Activated naive CD8-positive, alpha-beta T cell treated with anti-CD3 and anti-CD28 coated beads for 36 hours (primary cell): ENCODE measurements at places on chromosomes 2 and 18. TPM values are rescaled to one million over a fixed set of nuclear protein-coding genes. Genes with fewer than 3 reads are reported as not detected.
A peak's percentile ranks its signal among the peaks of the same experiment; 100 is the strongest.

GRCh38 chr2:236054125-236054524, 114.1 kb downstream of the GBX2 start:
- no peak for DNase-seq

DNA sequence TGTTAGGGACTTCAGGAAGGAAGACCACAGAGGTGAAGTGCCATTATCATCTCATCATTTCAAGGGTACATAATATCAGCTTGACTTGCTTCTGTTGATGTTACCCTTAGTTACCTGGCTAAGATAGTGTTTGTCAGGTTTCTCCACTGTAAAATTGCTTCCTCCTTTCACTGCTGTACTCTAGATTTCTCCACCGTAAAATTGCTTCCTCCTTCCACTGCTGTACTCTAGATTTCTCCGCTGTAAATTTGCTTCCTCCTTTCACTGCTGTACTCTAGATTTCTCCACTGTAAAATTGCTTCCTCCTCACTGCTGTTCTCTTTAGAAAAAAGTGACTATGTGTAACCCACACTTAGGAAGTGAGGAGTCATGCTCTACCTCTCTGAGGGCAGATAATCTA, 1460.3 kb downstream of the SUCLG1 start:
- DNase-seq = no peak

DNA sequence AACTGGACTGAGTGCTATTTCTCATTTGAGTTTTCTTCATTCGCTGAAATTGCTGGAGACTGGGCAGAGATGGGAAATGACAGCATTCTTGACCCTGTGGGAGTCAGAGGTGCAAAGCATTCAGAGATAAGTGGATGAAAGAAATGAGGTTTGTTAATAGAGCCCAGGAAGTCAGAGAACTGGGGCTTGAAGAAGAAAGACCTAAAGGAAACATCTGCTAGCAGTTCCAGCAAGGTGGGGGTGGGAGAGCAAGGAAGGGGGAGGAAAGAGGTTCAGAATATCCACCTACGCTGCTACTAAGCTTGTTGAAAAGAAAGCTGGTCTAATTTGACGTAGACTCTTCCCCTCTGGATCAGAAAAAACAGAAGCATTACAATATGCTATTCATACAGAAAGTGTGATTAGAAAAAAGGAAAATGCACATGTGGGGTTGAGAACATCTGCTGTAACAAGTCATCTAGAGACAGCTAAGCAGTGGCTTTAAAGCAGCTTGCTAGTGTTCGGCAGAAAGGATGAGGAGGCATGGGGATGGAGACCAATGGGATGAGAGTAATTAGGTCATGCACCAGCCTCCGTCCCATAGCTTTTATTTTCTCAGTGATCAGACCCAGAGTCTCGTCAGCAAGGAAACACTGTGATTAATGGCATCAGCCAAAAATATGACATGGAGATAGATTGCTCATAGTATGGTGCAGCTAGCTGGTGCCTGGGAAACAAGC, 29.7 kb downstream of the NAB1 start:
- peak; percentile 32 for DNase-seq

GRCh38 chr2:55887901-55888624, 35.5 kb downstream of the EFEMP1 start:
- DNase-seq = no peak

DNA sequence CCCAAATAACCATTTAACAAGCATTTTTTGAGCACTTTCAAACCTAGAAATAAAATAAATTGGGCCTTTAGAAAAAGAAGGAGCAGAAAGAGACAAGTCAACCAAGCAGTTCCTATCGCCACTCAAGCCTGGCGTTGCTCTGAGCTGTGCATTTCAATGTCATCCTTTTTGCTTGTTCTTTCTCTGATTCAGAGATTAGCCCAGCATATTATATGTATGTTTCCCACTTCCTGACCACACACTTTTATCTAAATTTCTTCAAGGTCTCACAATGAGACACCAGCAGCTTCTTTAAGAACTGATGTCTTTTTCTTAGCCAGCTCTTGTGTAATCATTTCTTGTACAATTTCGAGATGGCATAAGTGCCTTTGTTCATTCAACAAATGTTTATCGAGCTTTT, 344.5 kb upstream of the ID2 start:
- peak; percentile 12 for DNase-seq

DNA sequence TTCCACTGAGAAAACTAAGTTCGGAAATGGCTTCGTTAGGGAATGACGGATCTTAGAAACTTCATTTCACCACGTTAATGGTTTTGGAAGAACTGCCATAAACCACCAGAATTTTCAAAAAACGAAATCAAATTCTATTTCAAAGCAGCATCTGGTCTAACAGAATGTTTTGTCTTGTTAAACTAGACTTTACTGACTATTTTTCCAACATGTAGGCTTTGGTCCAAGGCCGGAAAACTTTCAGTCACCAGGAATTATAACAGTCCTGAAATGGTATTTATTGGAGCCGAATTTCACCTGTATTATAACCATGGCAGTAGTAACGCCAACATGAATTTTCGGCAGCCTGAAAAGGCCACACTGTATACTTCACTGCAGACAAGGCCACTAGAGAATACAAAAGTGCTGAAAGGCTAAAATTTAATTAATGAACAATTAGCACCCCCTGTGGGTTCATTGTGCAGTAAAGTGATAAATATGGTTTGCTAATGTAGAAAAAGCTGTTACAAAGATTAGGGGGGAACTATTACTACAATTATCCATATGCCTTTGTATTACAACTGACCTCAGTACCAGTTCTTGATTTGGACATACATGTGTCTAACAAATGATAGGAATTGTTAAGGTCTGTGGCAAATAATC, 116.4 kb downstream of the ZNF521 start:
- no peak for DNase-seq

GRCh38 chr18:59744271-59744721, 47.1 kb upstream of the CCBE1 start:
- DNase-seq = no peak

- DNase-seq = peak; percentile 30
Observed at GRCh38 chr2:37615804-37616676, 55.4 kb downstream of the CDC42EP3 start.

GRCh38 chr2:164620873-164621763, at the start of gene GRB14:
Gene GRB14 (minus strand): TSS chr2:164621482. CDS start chr2:164621309, 173 bp downstream.
- peak; percentile 4 for DNase-seq

The MOGAT1 gene
- total RNA-seq = not detected

- DNase-seq = no peak
Observed at GRCh38 chr2:109448207-109448606, 165.6 kb downstream of the SEPTIN10 start.

DNA sequence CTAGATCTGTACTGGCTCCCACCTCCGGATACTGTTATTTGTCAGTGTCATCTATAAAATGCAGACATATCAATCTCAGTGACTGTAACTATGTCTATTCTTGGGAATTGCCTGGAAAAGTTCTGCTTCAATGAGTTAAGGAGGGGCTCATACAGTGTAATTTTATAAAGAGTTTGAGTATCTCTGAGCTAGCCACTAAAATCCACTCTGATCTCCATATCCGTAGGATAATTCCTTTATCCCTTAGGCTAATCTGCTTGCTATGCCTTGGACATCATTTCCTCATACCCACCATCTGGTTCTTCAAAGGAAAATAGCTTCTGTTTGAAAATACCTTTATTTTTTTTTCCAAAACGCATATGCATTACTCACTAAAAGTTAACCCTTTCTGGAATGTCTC, 863.2 kb downstream of the SUCLG1 start:
- no peak for DNase-seq

- no peak for DNase-seq
Observed at GRCh38 chr2:238999291-238999741, 151.4 kb downstream of the TWIST2 start.

DNA sequence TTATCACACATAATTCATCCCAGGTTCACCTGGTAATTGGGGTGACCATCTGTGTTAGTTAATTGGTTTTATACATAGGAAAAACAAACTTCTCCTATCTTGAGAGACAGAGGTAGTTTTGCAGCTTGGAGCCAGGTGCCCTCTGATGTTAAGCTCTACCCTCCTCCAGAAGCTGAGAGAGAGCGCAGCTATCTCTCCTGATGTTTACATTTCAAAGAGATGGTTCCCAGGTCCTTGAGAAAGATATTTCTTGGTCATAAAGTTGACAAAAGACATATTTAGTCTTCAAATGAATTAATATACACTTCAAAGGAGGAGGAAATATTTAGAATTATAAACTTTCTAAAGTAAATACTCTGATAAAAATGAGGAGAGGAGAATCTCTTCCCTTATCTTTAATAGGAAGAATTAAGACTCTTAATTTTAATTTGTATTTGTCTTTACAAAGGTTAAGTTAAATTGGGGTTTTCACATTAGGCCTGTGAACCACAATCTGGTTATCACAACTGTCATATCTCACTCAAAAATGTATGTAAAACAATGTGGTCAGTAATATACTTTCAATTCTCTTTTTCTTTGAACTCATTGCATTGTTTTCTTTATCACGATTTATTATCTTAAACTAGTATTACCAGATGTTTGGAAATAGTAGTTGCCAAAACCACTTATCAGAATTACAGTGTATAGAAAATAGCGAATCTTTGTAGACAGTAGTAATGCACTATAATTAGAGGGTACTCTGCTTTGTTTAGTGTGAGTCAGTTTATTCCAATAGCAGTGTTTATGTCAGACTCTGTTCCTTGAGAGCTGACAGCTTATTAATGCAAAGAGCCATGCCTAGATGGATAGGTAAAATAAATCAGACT, 26.8 kb downstream of the SERPINB4 start:
- no peak for DNase-seq

- no peak for DNase-seq
Observed at GRCh38 chr2:18402-19271, 27.7 kb downstream of the FAM110C start.

DNA sequence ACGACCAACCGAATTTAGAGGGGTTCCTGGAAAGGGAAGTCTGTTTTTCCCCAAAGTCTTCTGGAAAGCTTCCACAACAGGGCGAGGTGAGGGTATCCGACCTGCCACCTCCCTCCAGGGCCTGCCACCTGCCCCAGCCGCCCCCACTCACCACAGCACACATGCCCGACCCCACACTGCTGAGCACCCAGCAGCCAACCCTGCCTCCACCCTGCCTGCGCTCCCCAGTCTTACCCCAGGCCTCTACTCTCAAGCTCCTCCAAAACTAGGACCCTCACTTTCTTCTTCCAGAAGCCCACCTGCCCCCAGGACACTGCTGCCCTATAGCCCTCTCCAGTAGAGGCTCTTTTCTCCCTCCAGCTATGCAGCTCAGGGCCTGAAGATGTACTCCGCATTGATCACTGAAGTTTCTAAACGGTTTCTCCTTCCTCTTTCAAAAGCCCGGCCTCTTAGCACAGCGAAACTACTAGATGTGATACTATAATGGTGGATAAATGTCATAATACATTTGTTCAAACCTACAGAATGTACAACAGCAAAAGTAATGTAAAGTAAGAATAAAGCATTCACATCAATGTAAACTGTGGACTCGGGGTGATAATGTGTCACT, 128.8 kb upstream of the SLC1A4 start:
- no peak for DNase-seq

The AQP12A gene
- not detected for total RNA-seq

The ITGA6 gene
- 10.2 TPM for total RNA-seq

- DNase-seq = no peak
Observed at GRCh38 chr2:90079374-90079773, 1387.9 kb downstream of the RPIA start.

- no peak for DNase-seq
Observed at GRCh38 chr18:10400534-10401307, 53.7 kb upstream of the APCDD1 start.

The RFX8 gene
- total RNA-seq = not detected

DNA sequence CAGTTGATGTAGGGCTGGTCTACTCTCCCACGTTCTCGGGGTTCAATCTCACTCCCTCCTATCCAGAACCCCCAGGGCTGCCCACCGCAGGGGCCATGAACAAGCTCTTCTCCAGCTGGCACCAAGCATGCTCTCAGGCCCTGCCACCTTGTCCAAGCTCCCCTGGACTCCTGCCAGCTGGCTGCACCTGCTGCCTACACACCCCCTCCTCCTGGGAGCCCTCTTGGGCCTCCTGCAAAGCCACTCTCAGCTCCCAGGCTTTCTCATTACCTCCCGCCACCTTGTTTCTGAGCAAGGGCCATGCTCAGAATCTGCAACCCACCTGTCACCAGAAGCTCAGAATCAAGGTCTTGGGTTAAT, 56.0 kb downstream of the HDAC4 start:
- no peak for DNase-seq

The PLEK gene
- total RNA-seq = 2.2 TPM

GRCh38 chr2:240630771-240631547, 5.7 kb downstream of the GPR35 start:
- no peak for DNase-seq

The MYOM1 gene
- total RNA-seq = 0.82 TPM

- DNase-seq = no peak
Observed at GRCh38 chr2:5544205-5544786, 147.9 kb upstream of the SOX11 start.

The DHRS9 gene
- not detected for total RNA-seq

DNA sequence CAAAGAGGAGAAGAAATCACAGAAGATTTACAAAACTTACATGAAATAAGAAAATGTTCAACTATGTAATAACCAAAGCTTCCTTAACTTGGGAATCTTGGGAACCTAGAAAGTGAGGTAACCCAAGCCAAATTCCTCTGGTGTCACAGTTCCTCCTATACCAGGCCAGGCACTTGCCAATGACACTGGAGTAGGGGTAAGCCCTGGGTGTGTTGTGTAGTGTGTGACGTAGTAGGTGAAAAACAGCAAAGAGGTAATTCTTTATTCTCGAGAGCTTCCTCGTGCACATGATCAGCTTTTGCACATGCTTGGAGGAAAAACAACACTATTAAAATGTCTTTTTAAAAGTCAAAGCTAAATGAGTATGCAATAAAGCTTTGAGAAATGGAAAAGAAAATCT, 118.0 kb downstream of the METTL8 start:
- DNase-seq = no peak

- no peak for DNase-seq
Observed at GRCh38 chr2:207494137-207494536, 35.6 kb upstream of the CREB1 start.

GRCh38 chr2:69073928-69074570, 61.1 kb downstream of the ANTXR1 start:
- DNase-seq = no peak

The UGT1A7 gene
- not detected for total RNA-seq

The PROKR1 gene
- 0.60 TPM for total RNA-seq

The INHA gene
- not detected for total RNA-seq

The CD207 gene
- total RNA-seq = not detected

DNA sequence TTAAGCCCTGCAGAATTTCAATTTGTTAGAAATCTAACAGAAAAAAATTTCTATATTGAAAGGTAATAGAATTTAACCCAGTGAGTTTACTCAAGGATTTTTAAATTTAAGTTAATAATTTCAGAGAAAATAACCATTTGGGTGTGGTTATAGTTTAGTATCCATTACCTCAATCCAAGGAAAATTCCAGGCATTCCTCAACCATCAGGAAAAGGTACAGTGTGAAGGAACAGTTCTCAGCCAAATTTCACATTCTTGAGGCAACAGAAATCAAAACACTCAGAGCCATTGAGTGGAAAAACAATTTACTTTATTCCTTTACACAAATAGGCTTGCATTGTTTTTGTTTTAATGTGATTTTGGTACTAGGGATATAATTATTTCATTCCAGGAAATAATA, 45.6 kb downstream of the ONECUT2 start:
- DNase-seq = no peak
